Tibial nerve (tissue), 4 donors: ENCODE measurements at places on chromosomes 5 and 9. TPM values are rescaled to one million over a fixed set of nuclear protein-coding genes. Genes with fewer than 3 reads are reported as not detected.
A peak's percentile ranks its signal among the peaks of the same experiment; 100 is the strongest.

Gene OGN
- 19.4 TPM for total RNA-seq

Gene FOXD1
- 79.3 TPM for total RNA-seq

Gene CDC20B
- total RNA-seq = not detected

Gene EPB41L4B
- 28.0 TPM for total RNA-seq

GRCh38 chr9:127030814-127031740 is 91.4 kb downstream of the ANGPTL2 start:
- H3K27me3 ChIP-seq = no peaks in the 10 kb centered on the region
- H3K36me3 ChIP-seq = no peaks in the 10 kb centered on the region
- H3K4me3 ChIP-seq = no peak overlapping the region
- peak; percentile 59 for DNase-seq
- peak overlapping the region; percentile 53 for H3K27ac ChIP-seq

DNA sequence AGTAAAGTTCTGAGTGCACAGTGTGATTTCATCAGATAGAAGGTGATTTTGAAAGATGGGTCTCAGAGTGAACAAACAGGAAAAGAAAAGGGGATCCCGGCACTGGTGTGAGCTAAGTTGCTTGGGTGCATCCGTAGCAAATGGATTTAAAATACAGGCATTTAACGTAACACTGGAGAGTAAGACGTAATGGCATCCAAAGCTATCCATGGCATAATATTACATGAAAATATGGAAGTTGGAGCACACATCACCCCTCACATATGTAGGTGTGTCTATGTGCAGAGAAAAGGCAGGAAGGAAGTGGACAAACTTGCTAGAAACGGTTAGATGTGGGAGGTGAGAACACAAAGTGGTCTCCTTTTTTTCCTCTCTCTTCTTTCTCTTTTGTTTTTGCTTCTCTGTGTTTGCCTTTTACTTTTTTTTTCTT is 38.2 kb upstream of the SEMA4D start:
- H3K27me3 ChIP-seq = no peaks in the 10 kb centered on the region
- no peaks in the 10 kb centered on the region for H3K4me1 ChIP-seq
- no peaks in the 10 kb centered on the region for H3K36me3 ChIP-seq
- H3K27ac ChIP-seq = no peak overlapping the region
- no peak for DNase-seq
- H3K4me3 ChIP-seq = no peak overlapping the region

DNA sequence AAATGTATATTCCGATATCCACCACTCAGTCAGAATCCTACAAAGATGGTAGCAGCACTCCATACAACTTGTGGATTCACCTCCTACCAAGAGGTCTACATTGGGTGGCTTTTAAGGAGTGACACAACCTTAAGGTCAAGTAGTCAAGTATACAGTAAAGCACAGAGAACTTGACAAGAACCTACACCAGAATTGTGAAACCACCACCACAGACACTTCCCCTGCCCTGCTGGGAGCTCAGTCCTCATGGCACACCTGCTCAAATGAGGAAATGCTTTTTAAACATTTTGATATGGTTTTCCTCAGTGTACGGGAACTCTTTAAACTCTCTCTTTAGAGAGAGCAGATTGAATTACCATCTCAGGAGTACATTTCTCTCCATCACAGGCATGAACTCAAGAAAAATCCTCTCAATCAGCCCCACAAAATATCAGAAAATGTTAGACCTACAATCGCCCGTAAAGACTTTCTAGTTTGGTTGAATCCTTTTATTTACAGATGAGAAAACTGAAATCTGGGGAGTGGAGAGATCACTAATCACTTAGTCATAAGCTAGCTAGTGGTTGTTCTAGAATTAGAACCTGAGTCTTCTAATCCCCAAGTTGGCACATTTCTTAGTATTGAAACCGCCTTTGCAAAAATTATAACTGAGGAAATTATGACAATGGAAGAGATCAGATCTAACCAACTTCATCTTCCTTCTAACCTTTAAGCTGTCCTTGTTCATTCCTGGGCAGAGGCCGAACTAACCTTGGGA is 38.5 kb upstream of the NR4A3 start:
- DNase-seq = no peak
- no peaks in the 10 kb centered on the region for H3K27me3 ChIP-seq
- H3K27ac ChIP-seq = no peak overlapping the region
- no peaks in the 10 kb centered on the region for H3K36me3 ChIP-seq
- no peak overlapping the region for H3K4me3 ChIP-seq
- no peaks in the 10 kb centered on the region for H3K4me1 ChIP-seq

- H3K4me3 ChIP-seq = no peak overlapping the region
- H3K36me3 ChIP-seq = no peaks in the 10 kb centered on the region
- no peak for DNase-seq
- H3K4me1 ChIP-seq = peaks cover 9% of the 10 kb centered on the region
These were observed 4.1 kb upstream of the ASPN start for GRCh38 chr9:92486371-92486770.

- no peak overlapping the region for H3K27ac ChIP-seq
- H3K27me3 ChIP-seq = no peaks in the 10 kb centered on the region
- DNase-seq = no peak
- H3K4me3 ChIP-seq = no peak overlapping the region
- H3K36me3 ChIP-seq = no peaks in the 10 kb centered on the region
These were observed 124.2 kb downstream of the KCNIP1 start for GRCh38 chr5:170628028-170628427.

- H3K36me3 ChIP-seq = no peaks in the 10 kb centered on the region
- no peaks in the 10 kb centered on the region for H3K27me3 ChIP-seq
- no peak overlapping the region for H3K27ac ChIP-seq
- no peak for DNase-seq
These were observed 381.1 kb downstream of the TMEM38B start for GRCh38 chr9:106075236-106075959.

DNA sequence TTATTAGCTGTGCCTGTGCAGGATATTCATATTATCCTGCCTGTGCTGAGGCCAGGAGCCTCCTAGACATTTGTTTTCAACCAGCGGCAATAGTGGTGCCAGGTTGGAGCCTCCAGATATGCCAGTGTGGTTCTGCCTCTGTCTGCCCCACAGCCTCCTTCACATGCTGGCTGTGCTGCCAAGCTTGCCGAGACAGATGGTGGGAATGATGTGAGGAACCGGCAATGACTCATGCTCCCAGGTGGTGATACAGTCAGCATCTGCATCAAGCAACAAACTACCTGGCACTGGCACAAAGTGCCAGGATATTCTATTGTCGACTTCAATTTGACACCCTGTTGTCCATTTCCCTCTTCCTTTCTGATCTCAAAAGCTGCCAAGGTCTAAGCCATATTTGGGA is 285.7 kb downstream of the CHSY3 start:
- no peaks in the 10 kb centered on the region for H3K36me3 ChIP-seq
- no peaks in the 10 kb centered on the region for H3K27me3 ChIP-seq
- H3K4me3 ChIP-seq = no peak overlapping the region
- no peak overlapping the region for H3K27ac ChIP-seq

DNA sequence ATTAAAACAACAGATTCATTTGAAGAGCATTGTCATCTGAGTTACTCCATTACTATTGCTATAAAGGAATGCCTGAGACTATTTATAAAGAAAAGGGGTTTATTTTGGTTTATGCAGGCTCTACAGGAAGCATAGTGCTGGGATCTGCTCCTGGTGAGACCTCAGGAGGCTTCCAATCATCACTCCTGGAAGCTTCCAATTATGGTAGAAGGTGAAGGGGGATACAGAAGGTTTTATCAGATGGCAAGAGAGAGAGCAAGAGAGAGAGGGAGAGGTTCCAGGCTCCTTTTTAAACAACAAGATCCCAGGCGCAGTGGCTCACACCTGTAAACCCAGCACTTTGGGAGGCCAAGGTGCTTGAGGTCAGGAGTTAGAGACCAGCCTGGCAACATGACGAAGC is 63.5 kb downstream of the ASS1 start:
- no peak overlapping the region for H3K27ac ChIP-seq
- H3K4me1 ChIP-seq = no peaks in the 10 kb centered on the region
- no peaks in the 10 kb centered on the region for H3K27me3 ChIP-seq
- no peaks in the 10 kb centered on the region for H3K36me3 ChIP-seq
- DNase-seq = no peak
- H3K4me3 ChIP-seq = no peak overlapping the region

- no peak overlapping the region for H3K27ac ChIP-seq
- H3K36me3 ChIP-seq = no peaks in the 10 kb centered on the region
- no peaks in the 10 kb centered on the region for H3K4me1 ChIP-seq
- no peak for DNase-seq
- no peak overlapping the region for H3K4me3 ChIP-seq
These were observed 236.2 kb upstream of the NFIL3 start for GRCh38 chr9:91659529-91660495.

DNA sequence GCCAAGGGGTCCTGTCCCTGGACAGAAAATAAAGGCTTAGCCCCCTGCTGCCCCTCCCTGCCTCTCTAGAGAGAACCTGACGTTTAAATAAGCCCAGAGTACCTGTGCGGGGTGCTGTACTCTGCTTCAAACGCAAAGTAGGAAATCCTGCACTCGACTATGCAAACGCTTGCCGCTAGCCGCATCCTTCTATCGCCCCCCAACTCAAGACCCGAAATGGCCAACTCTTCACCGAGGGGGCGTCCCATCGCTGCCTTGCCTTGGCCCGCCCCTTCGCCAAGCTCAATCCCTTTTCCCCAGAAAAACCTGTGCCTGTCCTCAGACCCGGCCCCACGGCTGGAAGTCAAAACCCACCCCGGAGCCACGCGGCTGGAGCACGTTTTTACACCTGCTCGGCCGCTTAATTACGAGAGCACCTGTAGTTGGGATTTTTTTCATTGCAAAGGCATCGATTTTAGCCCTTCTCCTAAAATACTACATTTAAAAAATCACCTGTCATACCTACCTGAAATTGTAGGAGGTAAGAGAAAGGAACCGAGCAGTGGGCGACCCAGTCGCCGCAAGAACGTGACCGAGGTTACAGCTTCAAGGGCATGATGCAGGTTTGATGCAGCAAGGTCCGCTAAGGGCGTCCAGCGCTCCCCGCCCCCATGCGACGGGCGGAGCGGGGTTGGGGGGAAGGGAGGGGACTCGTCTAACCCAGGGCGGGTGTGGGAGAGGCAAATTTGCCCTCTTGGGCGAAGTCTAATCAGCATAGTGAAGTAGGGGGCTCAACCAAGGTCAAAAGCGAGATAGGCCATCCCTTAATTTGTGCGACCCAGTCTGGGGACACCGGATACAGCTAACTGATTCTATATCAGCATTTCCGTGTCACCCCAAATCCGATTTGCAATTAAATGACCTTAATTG is 3.5 kb downstream of the ELAVL2 start:
- H3K4me3 ChIP-seq = no peak overlapping the region
- H3K36me3 ChIP-seq = no peaks in the 10 kb centered on the region
- no peak for DNase-seq
- peaks cover 48% of the 10 kb centered on the region for H3K4me1 ChIP-seq
- no peaks in the 10 kb centered on the region for H3K27me3 ChIP-seq

GRCh38 chr9:12695474-12695873 is 2.3 kb downstream of the TYRP1 start:
- no peaks in the 10 kb centered on the region for H3K27me3 ChIP-seq
- H3K4me3 ChIP-seq = no peak overlapping the region
- H3K4me1 ChIP-seq = no peaks in the 10 kb centered on the region

DNA sequence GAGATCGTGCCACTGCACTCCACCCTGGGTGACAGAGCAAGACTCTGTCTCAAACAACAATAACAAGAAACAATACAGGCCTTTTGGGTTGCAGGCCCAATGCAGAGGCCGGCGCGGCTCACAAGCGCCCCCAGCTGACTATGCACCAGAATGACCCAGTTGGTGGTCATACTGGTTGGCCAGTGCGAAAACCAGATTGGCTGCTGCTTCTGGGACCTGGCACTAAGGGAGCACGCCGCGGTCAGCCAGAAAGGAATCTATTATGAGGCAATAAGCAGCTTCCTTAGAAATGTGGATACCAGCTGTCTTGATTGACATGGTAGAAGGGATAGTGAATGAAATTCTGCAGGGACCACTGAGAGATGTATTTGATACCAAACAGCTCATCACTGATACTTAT is 35.0 kb downstream of the RANBP17 start:
- H3K27me3 ChIP-seq = no peaks in the 10 kb centered on the region
- H3K36me3 ChIP-seq = no peaks in the 10 kb centered on the region
- H3K4me3 ChIP-seq = no peak overlapping the region
- DNase-seq = no peak
- H3K4me1 ChIP-seq = no peaks in the 10 kb centered on the region
- H3K27ac ChIP-seq = no peak overlapping the region

- no peak overlapping the region for H3K4me3 ChIP-seq
- H3K4me1 ChIP-seq = no peaks in the 10 kb centered on the region
- no peaks in the 10 kb centered on the region for H3K36me3 ChIP-seq
- H3K27me3 ChIP-seq = no peaks in the 10 kb centered on the region
- no peak overlapping the region for H3K27ac ChIP-seq
These were observed 186.0 kb downstream of the TENT4A start for GRCh38 chr5:6899221-6899620.

GRCh38 chr5:68261569-68262065 is 46.1 kb downstream of the PIK3R1 start:
- H3K4me3 ChIP-seq = no peak overlapping the region
- no peak overlapping the region for H3K27ac ChIP-seq
- H3K4me1 ChIP-seq = peaks cover 91% of the 10 kb centered on the region
- no peaks in the 10 kb centered on the region for H3K36me3 ChIP-seq

DNA sequence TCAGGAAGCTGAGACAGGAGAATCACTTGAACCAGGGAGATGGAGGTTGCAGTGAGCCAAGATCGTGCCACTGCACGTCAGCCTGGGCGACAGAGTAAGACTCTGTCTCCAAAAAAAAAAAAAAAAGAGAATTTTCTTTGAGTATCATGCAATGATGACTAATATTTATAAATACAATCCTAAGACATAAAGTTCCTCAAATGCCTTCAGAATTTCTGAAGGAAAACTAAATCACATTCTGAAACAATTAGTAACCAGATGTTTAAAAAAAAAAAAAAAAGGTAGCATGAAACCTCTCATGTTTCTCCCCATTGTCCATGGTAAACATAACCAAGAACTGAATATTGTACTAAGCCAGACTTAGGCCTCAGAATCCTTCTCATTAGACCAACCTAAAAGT is 23.1 kb downstream of the MLLT3 start:
- H3K4me1 ChIP-seq = no peaks in the 10 kb centered on the region
- no peak overlapping the region for H3K4me3 ChIP-seq
- no peak overlapping the region for H3K27ac ChIP-seq
- no peak for DNase-seq
- no peaks in the 10 kb centered on the region for H3K27me3 ChIP-seq

DNA sequence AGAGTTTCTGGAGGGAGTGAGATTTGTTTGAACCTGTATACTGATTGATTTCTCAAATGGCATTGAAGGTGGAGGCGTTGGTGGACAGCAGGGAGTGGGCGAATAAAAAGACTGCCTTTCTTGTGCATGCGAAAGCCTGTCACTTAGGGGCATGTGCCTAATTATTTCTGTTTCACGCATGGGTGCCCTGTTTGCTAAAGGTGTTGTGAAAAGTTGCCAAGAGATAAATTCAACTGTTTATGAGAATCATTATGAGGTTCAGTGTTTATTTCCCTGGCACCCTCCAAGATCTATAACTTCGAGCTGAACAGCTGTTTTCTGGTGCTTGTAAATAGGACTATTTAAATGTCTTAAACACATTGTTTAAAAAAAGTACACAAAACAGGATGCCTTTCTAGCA is 67.4 kb upstream of the DMRTA1 start:
- H3K4me3 ChIP-seq = no peak overlapping the region
- no peak overlapping the region for H3K27ac ChIP-seq
- no peaks in the 10 kb centered on the region for H3K27me3 ChIP-seq
- H3K36me3 ChIP-seq = no peaks in the 10 kb centered on the region
